ENCODE measurements at places on chromosomes 12 and 14. TPM values are rescaled to one million over a fixed set of nuclear protein-coding genes. Genes with fewer than 3 reads are reported as not detected.

Gene CCDC175
- not detected for total RNA-seq

Gene CLECL1
- total RNA-seq: 4.0 TPM

Gene CLEC14A
- total RNA-seq: 4.8 TPM

Gene TMPRSS12
- not detected for total RNA-seq

Gene SYCP3
- 0.76 TPM for total RNA-seq

Gene KIF26A
- total RNA-seq: 1.7 TPM

Gene MYF6
- total RNA-seq: 0.09 TPM

Gene SOAT2
- total RNA-seq: 0.61 TPM

Gene FOXM1
- total RNA-seq: 12.3 TPM

Gene TRPV4
- 0.19 TPM for total RNA-seq

Gene GPR68
- total RNA-seq: 1.4 TPM

Gene LTBR
- 8.9 TPM for total RNA-seq

Gene PMCH
- total RNA-seq: 0.47 TPM

Gene DPPA3
- 0.19 TPM for total RNA-seq

Gene DIO3
- 0.24 TPM for total RNA-seq

Gene MAP3K9
- total RNA-seq: 0.47 TPM

Gene WSB2
- total RNA-seq: 23.9 TPM

Gene TCP11L2
- 18.3 TPM for total RNA-seq

Gene C1RL
- total RNA-seq: 17.4 TPM

Gene PDE3A
- 1.1 TPM for total RNA-seq

Gene GSC
- total RNA-seq: 0.52 TPM

Gene AKAP6
- 2.0 TPM for total RNA-seq

Gene P2RX2
- total RNA-seq: 0.66 TPM

Gene PZP
- 0.14 TPM for total RNA-seq

Gene TOX4
- total RNA-seq: 25.1 TPM

Gene IFNG-AS1
- total RNA-seq: 1.3 TPM

Gene HOXC13
- total RNA-seq: 0.05 TPM

Gene CACNA1C
- 0.71 TPM for total RNA-seq

Gene KCNJ8
- 5.2 TPM for total RNA-seq

Gene TC2N
- 42.5 TPM for total RNA-seq

Gene LBHD2
- 0.19 TPM for total RNA-seq

Gene PRKAB1
- total RNA-seq: 16.1 TPM

Gene SLC41A2
- 14.7 TPM for total RNA-seq

Gene CIT
- total RNA-seq: 9.1 TPM

Gene MMP19
- 4.5 TPM for total RNA-seq

Data from thymus (tissue), 14 donors.